Occipital lobe (tissue), 3 donors: ENCODE measurements at places on chromosomes 5 and 9.

GRCh38 chr5:166045961-166046360 is 2245.5 kb upstream of the WWC1 start:
- no peak for DNase-seq

DNA sequence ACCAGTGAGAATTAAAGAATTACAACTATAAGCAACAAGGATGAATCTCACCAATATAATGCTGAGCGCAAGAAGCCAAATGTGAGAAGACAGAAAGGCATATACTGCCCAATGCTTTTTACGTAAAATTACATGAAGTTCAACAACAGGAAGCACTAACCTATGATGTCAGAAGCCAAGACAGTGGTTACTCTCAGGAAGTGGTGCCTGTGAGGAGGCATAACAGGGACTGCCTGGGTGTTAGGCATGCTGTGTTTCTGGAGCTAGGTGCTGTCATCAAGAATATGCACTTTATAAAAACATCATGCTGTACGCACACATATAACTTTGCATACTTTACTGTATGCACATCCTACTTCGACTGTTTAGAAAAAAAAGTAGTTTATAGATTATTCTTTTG is 30.1 kb downstream of the FRMD3 start:
- DNase-seq, result no peak

GRCh38 chr9:19358701-19359100 is 21.3 kb downstream of the RPS6 start:
- no peak for DNase-seq

GRCh38 chr5:169416583-169417196 is 115.8 kb upstream of the SLIT3 start:
- DNase-seq, result no peak
